ENCODE measurements at places on chromosomes 5 and 9.

DNA sequence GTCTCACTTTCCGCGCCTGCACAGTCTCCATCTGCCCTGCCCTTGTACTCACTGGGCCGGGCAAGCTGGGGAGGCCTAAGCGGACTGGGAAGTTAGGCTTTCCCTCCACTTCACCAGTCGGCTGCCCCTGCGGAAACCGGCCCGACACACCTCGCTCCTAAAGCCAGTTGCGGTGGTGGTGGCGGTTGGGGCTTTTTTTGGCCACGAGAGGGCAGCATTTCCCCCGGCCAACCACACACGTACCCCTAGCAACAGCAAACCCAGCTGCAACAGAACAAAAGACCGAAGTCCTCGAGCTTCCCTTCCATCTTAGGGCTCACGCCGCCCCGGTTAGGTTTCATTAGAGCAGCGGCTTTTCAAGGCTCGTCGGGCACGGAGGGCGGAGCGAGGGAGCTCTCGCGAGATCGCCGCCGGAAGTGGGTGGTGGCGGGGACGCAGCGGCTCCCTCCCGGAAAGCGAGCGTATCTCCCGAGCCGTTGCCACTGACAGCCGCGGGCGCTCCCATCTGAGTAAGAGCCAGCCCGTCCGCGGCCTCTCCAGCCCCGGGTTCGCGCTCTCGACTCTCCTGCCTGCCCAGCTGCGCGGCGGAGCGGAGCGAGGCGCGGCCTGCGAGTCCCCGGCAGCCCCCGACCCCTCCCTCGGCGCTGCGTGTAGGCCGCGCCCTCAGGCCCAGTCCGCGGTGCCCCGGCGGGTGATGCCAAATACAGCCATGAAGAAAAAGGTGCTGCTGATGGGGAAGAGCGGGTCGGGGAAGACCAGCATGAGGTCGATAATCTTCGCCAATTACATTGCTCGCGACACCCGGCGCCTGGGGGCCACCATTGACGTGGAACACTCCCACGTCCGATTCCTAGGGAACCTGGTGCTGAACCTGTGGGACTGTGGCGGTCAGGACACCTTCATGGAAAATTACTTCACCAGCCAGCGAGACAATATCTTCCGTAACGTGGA lies at the start of gene RRAGA:
Gene RRAGA (plus strand): TSS at position 462 of the 951 bp plus-strand sequence. CDS start 233 bp downstream, at position 695.
- DNase-seq = peak; percentile 88

DNA sequence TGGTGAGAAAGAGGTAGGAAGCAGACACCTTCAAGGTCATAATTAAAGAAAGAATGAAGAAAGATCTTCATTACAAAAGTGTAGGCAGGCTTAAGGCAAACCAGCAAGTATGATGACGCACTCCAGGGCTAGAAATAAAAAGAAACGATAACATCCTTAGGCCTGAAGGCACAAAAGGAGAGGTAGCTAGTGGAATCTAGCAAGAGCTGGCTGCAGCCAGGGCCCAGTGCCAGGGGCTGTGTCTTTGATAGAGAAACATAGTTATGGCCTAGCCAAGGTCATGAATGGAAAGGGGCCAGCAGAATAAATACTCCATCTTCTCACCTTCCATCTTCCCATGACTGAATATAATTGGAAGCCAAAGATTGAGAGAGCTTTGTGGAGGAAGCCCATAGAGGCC lies 6.8 kb upstream of the SH3TC2 start:
- DNase-seq = no peak

GRCh38 chr5:159301466-159301865 lies 28.8 kb downstream of the IL12B start:
- DNase-seq = no peak

DNA sequence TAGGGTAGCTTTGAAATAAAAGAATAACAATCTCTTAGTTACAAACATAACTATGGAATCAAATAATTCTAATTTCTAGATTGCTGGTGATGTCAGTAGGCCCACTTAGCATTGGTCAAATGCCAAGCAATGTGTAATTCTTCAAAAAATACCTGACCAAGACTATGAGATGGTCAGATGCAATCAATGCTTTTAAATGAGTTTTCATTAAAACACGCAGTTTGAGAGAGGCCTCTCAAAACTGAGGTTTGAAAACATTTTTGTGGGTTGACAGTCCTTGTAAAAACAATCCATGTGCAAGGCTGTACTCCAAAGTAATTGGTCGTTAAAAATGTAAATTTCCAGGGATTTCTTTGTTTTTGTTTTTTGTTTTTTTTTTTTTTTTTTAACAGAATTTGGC lies 1.2 kb upstream of the RLN2 start:
- no peak for DNase-seq

- peak; percentile 52 for DNase-seq
Observed at GRCh38 chr9:114348906-114349482, 19.3 kb downstream of the ORM2 start.
